Aortic smooth muscle cell (primary cell): ENCODE measurements at places on chromosomes 7 and 10. TPM values are rescaled to one million over a fixed set of nuclear protein-coding genes. Genes with fewer than 3 reads are reported as not detected.

Gene ANKRD26
- 7.7 and 8.6 TPM in 2 replicates for total RNA-seq

Gene CHAT
- 0.06 TPM in 1 of 2 replicates, not detected in the other for total RNA-seq

Gene C7orf57
- under 0.01 TPM in 1 of 2 replicates, not detected in the other for total RNA-seq

Gene SUMF2
- 233 and 238 TPM in 2 replicates for total RNA-seq

Gene PNLIPRP1
- not detected in 2 replicates for total RNA-seq
